ENCODE measurements at places on chromosomes 4 and X.

DNA sequence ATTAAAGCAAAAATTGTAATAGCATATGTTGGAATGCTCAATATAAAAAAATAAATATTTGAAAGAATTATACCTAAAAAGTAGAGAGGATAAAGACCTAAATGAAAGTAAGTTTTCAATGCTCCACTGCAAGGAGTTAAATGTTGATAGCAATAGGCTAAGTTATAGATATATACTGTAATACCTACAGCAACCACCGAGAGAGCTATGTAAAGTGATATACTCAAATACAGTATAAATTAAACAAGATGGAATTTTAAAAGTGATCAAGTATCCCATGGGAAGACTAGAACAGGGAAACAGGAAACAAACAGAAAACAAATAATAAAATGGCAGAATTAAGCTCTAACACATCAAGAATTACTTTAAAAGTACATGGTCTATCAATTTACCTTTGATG is 73.9 kb downstream of the CASP3 start:
- no peak overlapping the region for H3K4me3 ChIP-seq
- H3K27me3 ChIP-seq, result peaks cover 9% of the 10 kb centered on the region
- H3K36me3 ChIP-seq, result no peaks in the 10 kb centered on the region
- H3K27ac ChIP-seq, result no peak overlapping the region
- no peak for DNase-seq

DNA sequence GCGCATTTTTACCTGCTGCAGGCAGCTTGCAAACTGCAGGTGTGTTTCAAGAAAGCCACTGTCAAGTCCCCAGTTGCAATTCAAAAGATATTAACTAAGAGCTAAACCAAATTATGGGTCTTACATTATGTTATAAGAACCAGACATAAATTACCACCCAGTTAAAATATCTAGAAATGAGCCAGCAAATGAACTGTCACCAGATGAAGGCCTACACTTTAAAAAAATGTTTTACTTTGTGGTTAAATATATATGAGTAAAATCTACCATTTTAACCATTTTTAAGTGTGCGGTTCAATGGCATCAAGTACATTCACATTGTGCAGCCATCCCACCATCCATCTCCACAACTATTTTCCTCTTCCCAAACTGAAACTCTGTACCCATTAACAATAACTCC is 32.0 kb upstream of the TMEM131L start:
- H3K27ac ChIP-seq, result no peak overlapping the region
- H3K4me1 ChIP-seq, result peaks cover 6% of the 10 kb centered on the region
- H3K27me3 ChIP-seq, result no peaks in the 10 kb centered on the region
- no peak overlapping the region for H3K4me3 ChIP-seq
- no peaks in the 10 kb centered on the region for H3K36me3 ChIP-seq

DNA sequence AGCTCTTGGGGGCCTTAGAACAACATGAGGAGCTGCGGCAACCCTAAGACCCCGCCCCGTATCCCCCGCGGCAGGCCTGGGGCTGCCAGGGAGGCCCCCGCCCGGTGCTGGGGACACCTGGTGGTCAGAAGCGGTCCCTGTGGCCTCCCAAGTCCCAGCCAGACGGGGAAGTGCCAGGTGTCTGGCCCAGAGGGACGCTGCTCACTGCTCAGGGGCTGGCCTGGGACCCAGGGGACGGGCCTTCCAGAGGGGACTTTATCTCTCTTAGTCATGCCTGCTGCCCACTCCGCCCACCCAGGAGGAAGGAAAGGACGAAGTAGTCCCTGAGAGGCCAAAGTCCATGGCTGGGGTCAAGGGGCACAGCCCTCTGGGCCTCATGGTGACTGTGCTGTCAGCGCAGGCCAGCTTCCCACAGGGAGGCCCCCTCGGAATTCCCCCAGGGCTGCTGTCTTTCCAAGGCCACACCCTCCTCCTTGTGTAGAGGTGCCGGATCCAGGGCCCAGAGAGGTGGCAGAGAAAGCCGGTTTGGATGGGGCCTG is 31.0 kb upstream of the HTRA3 start:
- peaks cover 26% of the 10 kb centered on the region for H3K4me1 ChIP-seq
- H3K4me3 ChIP-seq, result no peak overlapping the region
- peaks cover 4% of the 10 kb centered on the region for H3K27me3 ChIP-seq
- peak; percentile 68 for DNase-seq
- no peaks in the 10 kb centered on the region for H3K36me3 ChIP-seq

DNA sequence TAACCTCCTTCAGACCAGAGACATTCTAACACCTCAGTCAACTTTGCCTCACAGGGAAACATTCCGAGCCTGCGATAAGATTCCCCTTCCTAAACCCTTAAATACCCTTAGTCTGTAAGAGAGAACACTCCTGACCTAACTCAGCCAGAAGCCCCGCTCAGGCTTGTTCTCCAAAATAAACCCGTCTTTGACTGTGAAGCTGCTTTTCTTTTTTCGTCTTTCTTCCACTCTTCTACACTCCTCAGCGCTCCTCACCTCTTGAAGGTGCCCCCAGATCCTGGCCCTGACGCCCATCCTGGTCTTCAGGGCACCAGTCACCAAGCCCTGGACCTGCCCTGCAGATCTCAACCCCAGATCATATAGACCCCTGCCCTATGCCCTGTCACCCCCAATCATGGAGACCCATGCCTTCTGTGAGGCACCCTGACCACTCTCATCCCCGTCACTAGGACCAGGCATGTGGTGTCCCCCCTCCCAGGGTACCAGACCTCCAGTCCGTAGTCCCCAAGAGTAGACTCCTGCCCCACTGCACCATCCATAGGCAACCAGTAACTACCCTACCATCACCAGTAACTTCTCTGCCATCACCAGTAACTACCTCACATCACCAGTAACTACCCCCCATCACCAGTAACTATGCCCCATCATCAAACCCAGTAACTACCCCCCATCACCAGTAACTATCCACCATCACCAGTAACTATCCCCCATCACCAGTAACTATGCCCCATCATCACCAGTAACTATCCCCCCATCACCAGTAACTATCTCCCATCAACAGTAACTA is 3.5 kb downstream of the ASMTL start:
- no peak overlapping the region for H3K4me3 ChIP-seq
- peaks cover 61% of the 10 kb centered on the region for H3K36me3 ChIP-seq
- peaks cover 13% of the 10 kb centered on the region for H3K27me3 ChIP-seq
- no peak for DNase-seq

DNA sequence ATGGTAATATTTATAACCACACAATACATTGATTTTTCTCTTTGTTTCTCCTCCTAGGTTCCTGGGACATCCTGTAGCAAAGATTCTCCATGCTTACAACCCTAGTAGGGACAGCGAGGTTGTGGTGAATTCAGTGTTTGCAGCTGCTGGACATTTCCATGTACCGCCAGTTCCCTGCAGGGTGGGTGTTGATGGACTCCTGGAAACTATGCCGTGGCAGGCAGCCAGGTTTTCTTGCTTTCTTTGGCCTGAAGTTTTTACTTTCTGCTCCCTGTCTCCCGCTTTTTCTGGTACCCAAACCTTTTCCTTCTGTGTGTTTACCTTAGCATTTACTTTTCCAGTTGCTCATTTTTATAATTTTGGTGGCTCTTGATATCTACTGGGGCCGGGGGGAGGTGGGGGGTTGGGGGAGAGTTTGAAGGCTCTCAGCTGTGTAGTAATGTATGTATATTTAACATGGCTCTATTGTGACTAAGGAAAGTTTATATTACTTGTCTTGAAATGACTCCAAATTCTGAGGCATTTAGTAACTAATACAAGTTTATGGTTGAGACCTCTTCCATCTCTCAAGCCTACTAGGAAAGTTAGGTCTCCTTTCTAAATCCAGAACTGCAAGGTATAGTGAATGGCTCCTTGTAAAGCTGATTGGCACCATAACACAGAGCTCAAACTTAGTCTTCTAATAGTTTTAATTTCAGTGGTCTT is 89.7 kb downstream of the TMEM131L start:
- no peak for DNase-seq
- H3K4me1 ChIP-seq, result peaks cover 11% of the 10 kb centered on the region
- H3K36me3 ChIP-seq, result peaks cover 49% of the 10 kb centered on the region
- H3K27ac ChIP-seq, result no peak overlapping the region
- H3K4me3 ChIP-seq, result no peak overlapping the region

DNA sequence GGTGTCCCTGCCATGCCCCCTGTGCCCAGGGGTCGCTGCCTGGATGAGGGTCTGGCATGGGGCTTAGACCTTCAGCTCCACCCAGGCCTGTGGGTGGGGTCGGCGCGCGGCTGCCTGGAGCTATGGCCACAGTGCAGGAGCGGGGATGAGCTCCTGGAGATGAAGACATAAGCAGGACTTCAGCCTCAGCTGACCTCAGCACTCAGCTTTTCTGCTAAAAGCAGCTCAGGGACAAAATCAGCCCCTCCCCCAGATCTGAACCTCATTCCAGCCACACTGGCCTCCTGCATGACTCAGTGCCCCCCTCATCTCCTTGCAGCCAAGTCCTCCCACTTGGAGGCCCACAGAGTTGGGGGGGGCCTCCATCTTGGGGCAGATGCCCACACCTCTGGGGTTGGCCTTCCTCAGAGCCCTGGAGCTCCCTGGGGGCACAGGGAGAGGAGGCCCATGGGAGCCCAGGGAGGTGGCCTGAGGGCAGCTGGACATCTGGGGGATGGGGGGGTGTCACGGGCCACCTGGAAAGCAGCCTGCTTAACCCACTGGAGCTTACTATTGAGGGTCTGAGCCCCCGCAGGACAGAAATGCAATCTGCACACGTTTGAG is 19.4 kb upstream of the CPLX1 start:
- peak; percentile 3 for DNase-seq
- no peak overlapping the region for H3K27ac ChIP-seq
- H3K27me3 ChIP-seq, result peaks cover under 1% of the 10 kb centered on the region
- peaks cover 9% of the 10 kb centered on the region for H3K4me1 ChIP-seq
- H3K36me3 ChIP-seq, result peaks cover 32% of the 10 kb centered on the region

- H3K27me3 ChIP-seq, result peaks cover 10% of the 10 kb centered on the region
- peaks cover 36% of the 10 kb centered on the region for H3K36me3 ChIP-seq
- H3K4me1 ChIP-seq, result peaks cover 12% of the 10 kb centered on the region
- peak within 1 kb of the TSS; percentile 94 for H3K4me3 ChIP-seq
- no peak within 1 kb of the TSS for H3K27ac ChIP-seq
Observed at GRCh38 chrX:102651242-102652011, at the start of gene GPRASP1. TSS of gene GPRASP1 (plus strand) at chrX:102651483. CDS start at chrX:102653914, 2,431 bp downstream.

DNA sequence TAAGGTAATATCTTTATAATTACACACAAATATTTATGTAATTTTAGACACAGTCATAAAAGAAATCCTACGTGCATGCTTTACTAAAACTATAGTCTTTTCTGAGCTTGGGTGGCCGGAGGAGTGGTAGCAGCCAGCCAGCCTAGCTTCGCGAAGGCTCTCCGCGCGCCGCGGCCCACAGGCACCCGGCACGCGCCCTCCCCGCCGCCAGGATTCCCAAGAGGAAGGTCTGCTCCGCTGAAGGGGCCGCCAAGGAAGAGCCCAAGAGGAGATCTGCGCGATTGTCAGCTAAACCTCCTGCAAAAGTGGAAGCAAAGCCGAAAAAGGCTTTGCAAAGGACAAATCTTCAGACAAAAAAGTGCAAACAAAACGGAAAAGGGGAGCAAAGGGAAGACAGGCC is 8.7 kb upstream of the PJA1 start:
- peak overlapping the region; percentile 67 for H3K4me3 ChIP-seq
- peak; percentile 42 for DNase-seq
- H3K27ac ChIP-seq, result no peak overlapping the region
- peaks cover 3% of the 10 kb centered on the region for H3K36me3 ChIP-seq

DNA sequence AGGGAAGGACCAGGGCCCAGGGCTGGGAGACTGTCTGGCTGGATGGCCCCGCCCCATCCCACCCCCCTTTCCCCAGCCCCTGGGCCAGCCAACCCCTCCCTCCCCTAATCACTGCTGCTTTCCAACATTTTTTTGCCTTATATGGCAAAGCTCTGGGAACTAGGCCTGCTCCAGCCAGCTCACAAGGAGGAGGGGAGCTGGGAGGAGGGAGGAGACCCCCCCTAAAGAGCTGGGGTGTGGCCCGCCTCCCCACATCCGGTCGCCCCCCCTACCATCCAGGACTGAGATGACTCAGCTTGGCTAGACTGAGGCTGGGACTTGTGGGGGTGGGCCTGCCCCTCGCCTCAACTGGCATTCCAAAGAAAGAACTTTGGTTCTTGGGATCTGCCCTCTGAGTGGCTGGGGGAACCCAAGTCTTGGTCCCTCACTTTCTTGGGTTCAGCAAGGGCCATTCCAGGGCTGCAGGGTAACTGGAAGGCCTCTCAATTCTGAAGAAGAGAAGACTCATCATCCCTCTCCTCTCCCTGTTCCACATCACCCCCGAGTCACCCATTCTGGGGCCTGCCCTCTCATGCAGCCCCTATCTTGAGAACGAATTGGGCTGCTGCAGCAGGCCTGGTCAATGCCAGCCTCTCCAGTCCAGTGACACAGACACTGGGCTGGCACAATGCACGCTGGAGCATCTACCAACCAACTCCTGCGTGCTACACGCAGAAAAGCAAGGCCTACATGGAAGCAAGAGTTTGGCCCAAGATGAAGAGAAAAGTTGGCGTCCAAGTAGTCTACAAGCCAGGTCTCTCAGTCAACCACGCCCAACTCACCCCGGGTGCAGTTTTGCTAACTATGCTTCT is 4.8 kb downstream of the FLNA start:
- peak; percentile 51 for DNase-seq
- H3K4me3 ChIP-seq, result peak overlapping the region; percentile 90
- peaks cover 5% of the 10 kb centered on the region for H3K4me1 ChIP-seq
- H3K27ac ChIP-seq, result peak overlapping the region; percentile 80
- H3K36me3 ChIP-seq, result peaks cover 8% of the 10 kb centered on the region

Measured in nephron progenitor cell (in vitro differentiated cells).